ENCODE measurements at places on chromosomes 4 and X. TPM values are rescaled to one million over a fixed set of nuclear protein-coding genes. Genes with fewer than 3 reads are reported as not detected.
A peak's percentile ranks its signal among the peaks of the same experiment; 100 is the strongest.

- H3K36me3 ChIP-seq: no peaks in the 10 kb centered on the region
- H3K4me1 ChIP-seq: no peaks in the 10 kb centered on the region
- H3K27ac ChIP-seq: no peak overlapping the region
- DNase-seq: no peak
- H3K4me3 ChIP-seq: no peak overlapping the region
Measured at GRCh38 chr4:45423896-45424295, 697.5 kb upstream of the GNPDA2 start.

Gene GPM6B
- 4.5 TPM for total RNA-seq

DNA sequence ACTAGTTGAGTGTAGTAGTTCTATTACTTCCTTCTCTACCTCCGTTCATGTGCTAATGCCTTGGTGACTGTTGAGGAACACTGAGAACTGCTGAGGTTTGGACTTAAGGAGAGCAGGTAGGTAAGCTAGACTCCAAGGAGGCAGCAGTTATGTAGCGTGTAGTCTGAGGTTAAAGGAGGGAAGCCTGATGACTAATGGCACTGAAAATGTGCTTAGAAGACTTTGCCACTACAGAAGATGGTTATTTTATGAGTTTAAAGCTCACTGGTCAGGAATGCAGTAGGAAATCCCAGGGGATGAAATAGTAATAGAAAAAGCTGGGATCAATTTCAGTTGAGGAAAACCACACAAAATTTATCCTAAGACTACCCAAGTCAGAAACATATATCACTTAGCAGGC lies 1077.3 kb downstream of the RAPGEF2 start:
- no peak for DNase-seq
- no peaks in the 10 kb centered on the region for H3K4me1 ChIP-seq
- H3K27ac ChIP-seq: no peak overlapping the region
- no peak overlapping the region for H3K4me3 ChIP-seq
- no peaks in the 10 kb centered on the region for H3K27me3 ChIP-seq

GRCh38 chrX:10598540-10598939 lies 21.8 kb downstream of the MID1 start:
- peak; percentile 33 for DNase-seq
- H3K4me1 ChIP-seq: peaks cover 14% of the 10 kb centered on the region
- H3K4me3 ChIP-seq: no peak overlapping the region
- no peaks in the 10 kb centered on the region for H3K36me3 ChIP-seq
- peak overlapping the region; percentile 51 for H3K27ac ChIP-seq

DNA sequence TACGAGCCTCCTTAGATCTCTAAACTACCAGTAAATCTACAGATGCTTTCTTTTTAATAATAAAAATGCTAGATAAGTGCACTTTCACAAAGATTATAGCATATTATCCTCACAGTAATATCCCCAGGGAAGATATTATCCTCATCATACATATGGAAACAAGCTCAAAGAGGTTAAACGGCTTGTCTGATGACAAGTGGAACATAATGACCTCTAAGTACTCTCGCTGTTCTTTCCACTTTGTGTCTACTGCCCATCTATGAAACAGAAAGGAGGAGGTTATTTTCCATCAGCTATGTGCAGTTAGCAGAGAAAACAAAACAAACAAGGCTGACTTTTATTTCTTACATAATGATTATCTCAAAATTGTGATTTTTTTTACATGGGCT lies 42.8 kb upstream of the PRDM8 start:
- no peaks in the 10 kb centered on the region for H3K36me3 ChIP-seq
- no peaks in the 10 kb centered on the region for H3K4me1 ChIP-seq
- H3K4me3 ChIP-seq: no peak overlapping the region
- no peaks in the 10 kb centered on the region for H3K27me3 ChIP-seq
- no peak overlapping the region for H3K27ac ChIP-seq

- no peak overlapping the region for H3K4me3 ChIP-seq
- H3K4me1 ChIP-seq: peaks cover 33% of the 10 kb centered on the region
- no peak overlapping the region for H3K27ac ChIP-seq
- no peaks in the 10 kb centered on the region for H3K27me3 ChIP-seq
- H3K36me3 ChIP-seq: no peaks in the 10 kb centered on the region
Measured at GRCh38 chr4:100651499-100652175, 133.8 kb upstream of the EMCN start.

Gene APLN
- 15.9 TPM for total RNA-seq

Measured in left ventricle myocardium inferior (tissue), 1 donor.